NCI-H748 treated with DMSO at 0.1 percent for 48 hours (cell line): ENCODE measurements at places on chromosomes 2 and 18.
A peak's percentile ranks its signal among the peaks of the same experiment; 100 is the strongest.

DNA sequence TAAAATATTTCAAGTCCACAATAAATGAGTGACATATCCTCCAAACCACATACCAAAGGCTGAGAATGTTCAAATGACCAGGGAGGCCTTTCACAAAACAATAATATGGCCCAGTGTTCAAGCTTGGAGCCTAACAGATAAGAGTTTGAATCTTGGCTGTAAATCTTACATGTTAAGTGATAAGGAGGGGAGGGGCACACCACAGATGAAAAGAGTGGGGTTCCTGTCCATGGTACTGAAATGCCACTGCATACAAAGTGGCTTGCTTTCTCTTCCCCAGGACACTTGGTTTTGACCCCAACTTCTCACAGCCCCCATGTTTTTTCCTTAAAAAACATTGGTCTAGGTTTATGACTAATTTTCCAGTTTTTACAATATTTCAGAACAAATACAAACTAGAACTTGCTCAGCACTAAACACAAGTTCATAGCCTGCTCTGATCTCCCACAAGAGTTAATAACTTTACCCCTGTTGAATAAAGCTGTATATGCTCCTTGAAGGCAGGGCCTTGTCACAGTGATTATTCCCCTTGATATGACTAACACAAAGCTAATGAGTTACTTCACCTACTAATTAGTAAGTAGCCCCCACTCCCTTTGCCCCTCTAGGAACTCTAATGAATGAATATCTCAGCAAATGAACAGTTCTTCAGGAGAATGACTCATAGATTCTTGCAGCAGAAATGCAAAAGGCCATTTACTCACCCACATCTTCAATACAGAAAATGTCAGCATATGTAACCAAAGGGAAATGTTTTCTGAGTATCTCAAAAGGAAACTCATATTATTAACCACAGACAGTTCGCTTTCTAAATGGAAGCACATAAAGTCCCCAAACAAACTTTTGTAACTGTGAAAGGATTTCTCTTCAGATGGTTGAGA, 142.2 kb downstream of the SATB2 start:
- no peak for DNase-seq

GRCh38 chr18:5237083-5237722, 40.1 kb upstream of the AKAIN1 start:
- peak; percentile 42 for DNase-seq

DNA sequence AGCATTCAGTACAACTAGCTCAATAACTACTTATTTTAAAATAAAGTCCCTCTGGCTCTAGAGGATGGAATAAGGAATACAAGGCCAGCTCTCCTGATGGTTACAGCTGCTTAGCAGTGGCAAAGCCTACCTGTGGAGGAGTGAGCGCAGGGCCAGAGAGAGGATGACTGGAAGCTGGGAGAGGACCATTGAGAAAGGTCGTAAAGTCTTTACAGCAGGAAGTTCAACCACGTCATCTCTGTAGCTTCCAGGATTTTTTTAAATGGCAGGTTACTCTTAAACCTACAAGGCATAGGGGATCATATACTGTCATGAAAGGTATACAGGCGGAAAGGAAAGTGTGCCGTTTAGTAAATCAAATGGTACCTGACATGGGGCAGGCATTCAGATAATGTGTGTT, 26.3 kb downstream of the ANXA4 start:
- no peak for DNase-seq

DNA sequence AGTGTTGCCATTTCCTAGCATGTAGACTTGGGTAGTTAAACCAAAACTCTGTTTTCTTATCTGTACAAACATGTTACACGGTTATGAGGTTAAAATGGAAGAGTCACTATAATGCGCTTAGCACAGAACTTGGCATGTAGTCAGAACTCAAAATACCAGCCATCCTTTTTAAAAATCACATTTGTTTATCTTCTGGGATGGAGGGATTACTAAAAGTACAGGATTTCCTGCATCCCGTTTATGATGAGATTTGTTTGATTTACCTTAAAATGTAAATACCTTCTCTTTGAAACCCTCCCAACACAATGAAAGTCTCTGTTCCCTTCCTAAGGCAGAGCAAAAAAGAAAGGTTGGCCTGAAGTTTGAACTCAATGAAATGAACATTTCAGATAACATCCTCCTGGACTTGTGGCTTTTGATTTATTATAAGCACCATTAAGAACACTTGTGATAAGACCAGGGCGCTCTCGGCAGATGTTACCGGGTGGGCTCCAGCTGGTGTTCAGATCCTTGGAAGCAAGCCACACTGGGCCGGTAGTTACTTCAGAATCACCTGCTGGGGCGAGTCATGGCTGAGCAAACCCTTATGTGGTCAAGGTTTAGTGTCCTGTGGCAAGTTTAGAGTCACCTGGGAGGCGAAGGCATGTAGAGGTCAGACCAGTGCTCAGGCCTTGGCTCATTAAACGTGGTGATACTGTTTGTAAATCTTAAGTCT, 105.7 kb downstream of the MGAT5 start:
- peak; percentile 30 for DNase-seq

- no peak for DNase-seq
Observed at GRCh38 chr2:158131919-158132566, 30.4 kb downstream of the UPP2 start.

GRCh38 chr2:235843591-235844395, 324.4 kb downstream of the GBX2 start:
- DNase-seq: no peak

GRCh38 chr18:33557706-33558105, 20.3 kb upstream of the ASXL3 start:
- no peak for DNase-seq

GRCh38 chr2:41912776-41913175, 135.0 kb upstream of the PKDCC start:
- no peak for DNase-seq

GRCh38 chr2:200905618-200906296, 16.6 kb downstream of the NIF3L1 start:
- peak; percentile 57 for DNase-seq

DNA sequence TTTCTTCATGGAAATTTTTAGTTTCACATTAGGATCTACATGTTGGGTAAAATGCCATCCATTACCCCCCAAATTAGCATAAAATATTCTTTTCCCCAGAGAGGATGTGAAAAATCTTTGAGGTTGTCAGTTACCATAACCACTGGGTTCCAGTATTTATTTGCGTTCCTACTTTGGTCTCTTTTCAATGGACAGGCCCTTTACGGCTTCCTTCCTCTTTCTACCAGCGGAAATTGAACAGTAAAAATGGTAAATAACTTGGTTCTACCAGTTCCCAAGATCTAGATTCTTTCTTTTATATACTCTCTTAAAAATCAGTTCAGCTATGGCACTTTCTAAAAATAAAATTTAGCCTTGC, 169.2 kb upstream of the APCDD1 start:
- DNase-seq: no peak

- no peak for DNase-seq
Observed at GRCh38 chr18:11494107-11494506, 115.3 kb upstream of the SLC35G4 start.
